Right hindlimb (tissue), 1 donor: ENCODE measurements at places on chromosomes 5 and 9.

GRCh38 chr5:87526131-87526530, 113.4 kb upstream of the CCNH start:
- no peak for DNase-seq

GRCh38 chr5:90214991-90215390, 194.6 kb downstream of the CETN3 start:
- DNase-seq, result no peak

DNA sequence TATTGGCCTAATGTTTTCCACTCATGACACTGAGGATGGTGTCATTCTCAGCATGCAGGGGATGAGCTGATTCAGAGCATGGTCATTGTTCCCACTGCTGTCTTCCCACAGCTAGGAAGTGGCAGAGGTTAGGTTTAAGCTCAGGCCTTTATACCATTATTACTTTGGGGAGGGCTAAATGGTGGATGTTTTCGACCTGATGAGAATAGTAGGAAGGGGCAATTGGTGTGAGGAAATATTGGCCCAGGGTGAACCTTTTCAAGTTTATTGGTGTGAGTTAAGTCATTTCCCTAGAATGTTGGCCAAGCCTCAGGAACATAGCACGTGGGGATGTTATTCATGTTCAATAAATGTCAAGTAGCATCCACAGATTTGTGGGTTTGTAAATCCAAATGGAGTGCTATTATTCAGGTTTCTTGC, 59.6 kb downstream of the ARHGAP26 start:
- DNase-seq, result no peak

DNA sequence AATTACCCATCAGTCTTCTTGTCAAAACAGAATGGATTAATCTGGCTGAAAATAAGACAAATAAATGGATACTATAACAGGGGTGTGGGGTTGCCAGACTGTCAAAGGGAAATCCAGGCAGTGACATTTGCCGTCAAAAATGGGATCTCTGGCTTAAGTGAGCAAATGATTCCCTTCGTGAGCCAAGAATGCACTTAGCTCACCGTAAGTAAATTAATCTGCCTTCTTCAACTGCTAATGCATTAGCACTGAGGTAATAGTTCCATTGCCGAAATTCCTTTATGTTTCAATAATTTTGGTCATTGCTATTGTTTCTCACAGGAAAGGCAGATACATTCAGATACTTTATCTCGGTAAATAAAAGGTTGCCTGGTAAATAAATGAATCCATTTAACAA, 377.8 kb downstream of the KIAA0825 start:
- DNase-seq, result no peak

GRCh38 chr9:115391168-115391825, 273.3 kb upstream of the TNC start:
- no peak for DNase-seq

GRCh38 chr5:170636801-170637477, 133.1 kb downstream of the KCNIP1 start:
- no peak for DNase-seq

DNA sequence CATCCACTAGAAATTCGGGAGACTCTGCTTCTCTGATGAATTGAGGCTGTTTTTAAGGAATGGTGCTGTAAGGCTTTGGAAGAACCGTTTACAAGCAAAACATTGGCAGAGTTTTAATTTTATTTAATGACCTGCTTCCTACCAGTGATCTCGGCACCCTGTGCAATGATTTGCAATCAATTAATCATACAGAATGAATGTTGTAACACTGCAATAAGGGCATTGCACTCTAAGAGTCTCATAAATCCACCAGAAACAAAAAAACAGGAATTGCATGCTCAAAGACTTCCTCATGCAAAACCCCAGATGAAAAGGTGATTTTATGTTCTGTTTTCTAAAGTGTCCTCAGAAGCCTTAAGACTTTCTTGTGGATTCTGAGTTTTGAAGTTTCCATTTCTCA, 295.7 kb downstream of the ARHGEF28 start:
- no peak for DNase-seq

- no peak for DNase-seq
These were observed 4.2 kb downstream of the CARNMT1 start for GRCh38 chr9:75023846-75024245.

DNA sequence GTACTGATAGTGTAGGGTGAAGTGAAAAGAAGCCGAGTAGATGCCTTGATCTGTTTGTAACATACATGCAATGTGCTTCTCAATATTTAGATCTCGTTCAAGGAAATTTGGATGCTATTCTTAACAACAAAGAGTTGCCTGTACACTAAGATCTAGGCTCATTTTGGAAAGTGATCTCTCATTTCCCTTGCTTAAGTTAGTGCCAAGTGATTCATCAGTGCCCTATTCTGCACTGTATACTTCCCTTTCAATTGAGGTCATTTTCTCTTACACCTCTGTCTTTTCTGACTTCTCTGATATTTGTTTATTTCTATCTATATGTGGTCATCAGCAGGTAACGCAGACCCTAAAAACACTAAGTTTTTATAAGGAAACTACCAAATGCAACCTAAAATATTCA, 528.6 kb upstream of the PTPRD start:
- no peak for DNase-seq

DNA sequence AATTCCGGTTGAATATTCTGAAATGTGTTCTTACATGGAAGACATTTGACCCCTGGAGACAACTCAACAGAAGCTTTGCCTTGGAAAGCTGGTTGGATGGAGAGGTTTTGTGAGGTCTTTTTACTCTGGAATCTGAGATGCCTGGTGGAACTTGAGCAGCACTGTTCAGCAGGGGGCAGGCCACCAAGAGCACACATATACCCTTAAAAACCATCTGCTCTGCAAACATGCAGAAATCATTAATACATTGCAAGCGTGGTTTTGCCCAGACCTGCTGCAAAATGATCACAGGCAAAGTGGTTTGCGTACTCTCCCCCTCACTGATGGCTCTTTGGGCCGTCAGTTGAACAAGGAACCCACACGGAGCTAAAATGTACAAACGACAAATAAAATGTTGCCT, 32.8 kb upstream of the DAP start:
- no peak for DNase-seq

DNA sequence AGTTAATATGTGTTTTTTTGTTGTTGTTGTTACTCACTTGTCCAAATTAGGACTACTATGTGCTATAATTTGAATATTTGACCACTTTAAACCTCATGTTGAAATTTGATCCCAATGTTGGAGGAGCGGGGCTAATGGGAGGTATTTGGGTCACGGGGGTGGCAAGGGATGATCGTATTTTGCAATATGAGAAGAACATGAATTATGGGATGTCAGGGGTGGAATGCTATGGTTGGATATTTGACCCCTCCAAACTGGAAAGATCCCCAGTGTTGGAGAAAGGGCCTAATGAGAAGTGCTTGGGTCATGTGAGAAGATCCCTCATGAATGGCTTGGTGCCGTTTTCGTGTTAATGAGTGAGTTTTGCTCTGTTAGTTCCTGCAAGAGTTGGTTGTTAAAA, 119.8 kb downstream of the NUDT12 start:
- DNase-seq, result no peak

GRCh38 chr5:34580983-34581382, 75.1 kb upstream of the RAI14 start:
- DNase-seq, result peak; percentile 52
